Astrocyte (in vitro differentiated cells and primary cell): ENCODE measurements at places on chromosomes 7 and 10. TPM values are rescaled to one million over a fixed set of nuclear protein-coding genes. Genes with fewer than 3 reads are reported as not detected.

Gene BAG3
- 68.4 and 71.6 TPM in 2 replicates for total RNA-seq

Gene GLI3
- total RNA-seq = 22.1 and 27.7 TPM in 2 replicates

Gene SCIN
- 0.27 TPM in 1 of 2 replicates, not detected in the other for total RNA-seq

Gene TUBB8
- not detected in 2 replicates for total RNA-seq

Gene INSYN2A
- total RNA-seq = 0.31 and 0.41 TPM in 2 replicates

Gene LIPJ
- not detected in 2 replicates for total RNA-seq

Gene GPR146
- 1.7 and 3.4 TPM in 2 replicates for total RNA-seq

Gene EVX1
- total RNA-seq = not detected in 2 replicates

Gene PEX1
- 6.5 and 7.1 TPM in 2 replicates for total RNA-seq

Gene ANXA7
- total RNA-seq = 74.7 and 79.6 TPM in 2 replicates

Gene CRHR2
- not detected in 2 replicates for total RNA-seq

Gene PNLIPRP1
- total RNA-seq = not detected in 2 replicates

Gene STEAP2
- 2.3 and 3.4 TPM in 2 replicates for total RNA-seq

Gene MBL2
- total RNA-seq = not detected in 2 replicates

Gene HILPDA
- total RNA-seq = 12.4 TPM in 2 replicates

Gene GRID1
- total RNA-seq = 0.48 and 0.75 TPM in 2 replicates

Gene TMEM273
- total RNA-seq = not detected in 2 replicates

Gene TAS2R5
- total RNA-seq = 1.3 and 1.5 TPM in 2 replicates

Gene GPR85
- total RNA-seq = 0.73 and 1.3 TPM in 2 replicates

Gene HYAL4
- not detected in 2 replicates for total RNA-seq

Gene ATOH7
- total RNA-seq = 0.19 TPM in 1 of 2 replicates, not detected in the other

Gene MAT1A
- 0.11 and 0.12 TPM in 2 replicates for total RNA-seq

Gene PDZD7
- 2.2 and 4.5 TPM in 2 replicates for total RNA-seq

Gene POM121C
- total RNA-seq = 42.9 and 48.5 TPM in 2 replicates

Gene SLC18A3
- 1.0 and 4.6 TPM in 2 replicates for total RNA-seq

Gene INTS1
- 81.4 and 81.9 TPM in 2 replicates for total RNA-seq

Gene CPXM2
- 5.2 and 5.5 TPM in 2 replicates for total RNA-seq

Gene MNX1
- not detected in 2 replicates for total RNA-seq
